ENCODE measurements at places on chromosomes 2 and 18.

- DNase-seq, result no peak
Observed at GRCh38 chr2:70399046-70399445, 97.2 kb upstream of the FAM136A start.

DNA sequence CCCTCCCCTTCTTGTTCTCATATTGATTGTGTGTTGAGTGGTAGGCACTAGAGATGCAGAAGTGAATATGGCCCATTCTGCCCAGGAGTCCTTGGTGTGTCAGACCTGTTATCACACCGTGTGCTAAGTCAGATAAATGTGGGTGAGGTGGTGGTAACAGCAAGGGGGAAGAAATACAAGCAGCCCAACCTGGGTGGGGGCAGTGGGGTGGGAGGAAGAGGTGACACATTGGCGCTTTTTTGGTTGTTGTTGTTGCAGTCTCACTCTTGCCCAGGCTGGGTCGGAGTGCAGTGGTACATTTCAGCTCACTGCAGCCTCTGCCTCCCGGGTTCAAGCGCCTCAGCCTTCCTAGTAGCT lies 12.8 kb downstream of the B3GNT2 start:
- DNase-seq, result no peak

DNA sequence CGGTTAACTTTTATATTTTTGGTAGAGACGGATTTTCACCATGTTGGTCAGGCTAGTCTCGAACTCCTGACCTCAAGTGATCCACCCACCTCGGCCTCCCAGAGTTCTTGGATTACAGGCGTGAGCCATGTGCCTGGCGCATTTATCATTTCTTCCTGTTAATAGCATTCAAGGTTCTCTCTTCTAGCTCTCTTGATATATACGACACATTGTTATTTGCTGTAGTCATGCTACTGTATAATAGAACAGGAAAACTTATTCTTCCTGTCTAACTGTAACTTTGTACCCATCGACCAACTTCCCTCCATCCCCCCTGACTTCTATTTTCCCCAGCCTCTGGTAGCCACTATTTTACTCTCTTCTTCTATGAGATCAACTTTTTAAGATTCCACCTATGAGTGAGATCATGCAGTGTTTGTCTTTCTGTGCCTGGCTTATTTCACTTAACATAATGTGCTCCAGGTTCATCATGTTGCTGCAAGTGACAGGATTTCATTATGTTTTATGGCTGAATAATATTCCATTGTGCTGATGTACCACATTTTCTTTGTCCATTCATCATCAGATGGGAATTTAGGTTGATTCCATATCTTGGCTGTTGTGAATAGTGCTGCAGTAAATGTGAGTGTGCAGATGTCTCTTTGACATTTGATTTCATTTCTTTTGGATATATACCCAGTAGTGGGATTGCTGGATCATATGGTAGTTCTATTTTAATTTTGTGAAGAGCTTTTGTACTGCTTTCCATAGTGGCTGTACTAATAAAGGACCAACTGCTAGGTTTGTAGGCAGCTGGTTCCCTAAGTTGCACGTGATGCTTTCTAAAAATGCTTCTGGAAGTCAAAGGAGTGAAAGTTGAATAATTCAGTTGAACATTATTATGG lies 205.2 kb downstream of the PRKCE start:
- no peak for DNase-seq

- no peak for DNase-seq
Observed at GRCh38 chr18:28541934-28542333, 365.0 kb upstream of the CDH2 start.

- DNase-seq, result no peak
Observed at GRCh38 chr18:62610701-62611411, 88.0 kb downstream of the ZCCHC2 start.

- DNase-seq, result no peak
Observed at GRCh38 chr2:239629926-239630617, 229.3 kb upstream of the HDAC4 start.

- DNase-seq, result no peak
Observed at GRCh38 chr2:230129343-230129742, 60.6 kb upstream of the SLC16A14 start.

DNA sequence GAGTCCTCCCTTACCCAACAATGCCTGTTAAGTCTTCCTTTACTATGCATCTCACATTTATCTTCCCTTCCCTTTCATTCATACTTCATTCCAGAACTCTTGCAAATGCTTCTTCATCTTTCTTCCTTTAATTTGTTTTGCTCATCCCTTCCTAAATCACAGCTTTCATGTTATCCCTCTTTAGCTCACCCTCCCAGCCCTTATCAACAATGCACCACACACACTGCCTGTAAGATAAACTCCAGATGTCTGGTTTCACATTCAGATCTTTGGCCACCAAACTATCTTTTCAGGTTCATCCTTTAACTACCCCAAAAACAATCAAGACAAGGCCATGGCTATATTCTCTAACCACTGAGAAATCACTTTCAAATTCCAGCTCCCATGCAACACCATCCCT lies 3.4 kb downstream of the CCDC93 start:
- no peak for DNase-seq

DNA sequence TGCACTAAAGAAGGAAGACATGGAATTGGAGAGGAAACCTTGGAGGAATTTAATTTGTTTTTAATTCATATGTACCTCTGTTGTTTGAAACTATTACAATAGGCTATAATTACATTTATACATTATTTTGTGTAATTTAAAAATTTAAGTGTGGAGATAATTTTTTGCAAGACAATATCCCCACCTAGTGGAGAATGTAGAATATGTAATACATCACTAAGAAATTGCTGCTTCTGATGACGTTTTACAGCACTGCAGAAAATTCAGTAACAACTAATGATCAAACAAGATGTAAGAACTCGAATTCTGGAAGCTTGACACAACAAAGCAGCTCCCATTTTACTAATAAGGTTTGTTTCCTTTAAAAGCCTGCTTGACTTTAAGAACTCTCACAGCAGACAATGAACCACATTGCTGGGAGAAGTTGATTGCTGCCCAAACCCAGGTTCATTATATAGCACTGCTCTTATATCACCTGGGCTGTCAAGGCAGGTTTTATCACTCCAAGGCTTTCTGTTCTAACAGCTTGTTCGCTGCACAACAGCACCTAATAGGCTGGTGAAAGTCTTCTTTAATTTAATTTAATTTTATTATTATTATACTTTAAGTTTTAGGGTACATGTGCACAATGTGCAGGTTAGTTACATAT lies 53.4 kb downstream of the THADA start:
- DNase-seq, result no peak

DNA sequence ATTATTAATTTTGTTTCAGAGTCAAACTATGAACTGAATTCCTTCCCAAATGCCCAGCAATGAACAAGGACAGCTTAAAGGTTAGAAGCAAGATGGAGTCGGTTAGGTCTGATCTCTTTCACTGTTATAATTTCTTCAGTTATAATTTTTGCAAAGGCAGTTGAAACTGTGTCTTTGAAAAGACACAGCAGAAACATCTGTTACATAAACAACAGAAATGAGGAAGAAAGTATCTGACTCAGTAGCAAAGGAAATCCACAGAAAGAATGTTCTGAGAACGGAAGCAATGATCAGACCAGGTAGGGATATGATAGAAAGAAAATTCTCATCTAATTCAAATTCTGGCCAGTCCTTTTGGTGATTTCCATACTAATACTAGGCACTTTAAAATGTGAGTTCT lies 5.2 kb upstream of the RMC1 start:
- no peak for DNase-seq

DNA sequence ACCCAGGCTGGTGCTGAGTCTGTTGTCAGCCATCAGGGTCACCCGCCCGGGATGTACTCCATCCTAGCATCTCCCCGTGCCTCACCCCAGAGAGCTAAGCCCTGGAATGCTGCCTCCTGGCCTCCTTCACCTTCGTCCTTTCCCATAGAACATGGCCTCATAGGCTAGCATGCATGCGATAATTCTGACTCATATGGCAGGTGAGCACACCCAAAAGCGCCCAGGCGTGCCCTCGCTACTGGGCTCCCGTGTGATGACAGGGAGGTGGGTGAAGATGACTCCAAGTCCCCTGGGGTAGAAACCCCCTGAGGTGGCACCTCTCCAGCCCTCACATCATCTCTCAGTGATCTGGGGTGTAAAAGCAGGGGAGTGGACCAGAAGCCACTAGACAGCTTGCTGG lies 7.3 kb downstream of the SPR start:
- DNase-seq, result no peak

GRCh38 chr2:10042301-10043161 lies 819 bp upstream of the KLF11 start:
- DNase-seq, result no peak

DNA sequence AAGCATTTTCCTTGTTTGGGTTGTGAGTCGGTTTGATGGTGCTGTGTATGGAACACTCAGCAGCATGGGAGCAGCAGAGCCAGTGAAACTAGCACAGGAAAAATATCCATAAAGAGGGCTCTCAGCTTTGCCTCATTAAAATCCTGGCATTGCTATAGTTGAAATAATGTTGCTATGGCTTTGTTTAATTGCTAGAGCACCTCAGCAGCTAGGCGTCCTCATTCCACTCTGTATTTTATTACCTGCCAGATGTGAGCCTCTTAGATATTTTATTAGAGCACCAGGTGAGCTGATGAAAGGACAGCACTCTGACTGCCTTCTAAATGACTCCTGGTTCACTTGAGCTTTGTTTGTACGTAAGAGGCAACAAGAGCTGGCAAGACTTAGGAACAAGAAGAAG lies 232.4 kb downstream of the MTX2 start:
- DNase-seq, result no peak

DNA sequence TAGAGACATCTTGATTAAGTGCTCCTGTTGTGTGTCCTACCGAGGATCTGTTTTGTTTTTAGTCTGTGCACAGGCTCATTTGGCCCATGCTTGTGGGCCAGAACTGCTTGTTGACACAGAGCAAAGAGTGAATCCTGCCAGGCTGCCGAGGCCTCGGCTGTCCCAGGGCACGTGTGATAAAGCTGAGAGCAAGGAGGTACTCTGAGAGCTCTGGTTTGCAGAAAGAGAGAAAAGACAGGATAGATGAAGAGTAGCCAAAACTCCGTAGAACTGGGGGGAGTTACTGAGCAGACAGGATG lies 175.1 kb downstream of the FAM210A start:
- DNase-seq, result no peak

GRCh38 chr2:137939026-137939425 lies 25.2 kb upstream of the HNMT start:
- no peak for DNase-seq

GRCh38 chr2:224689539-224689938 lies 26.6 kb downstream of the CCDC195 start:
- DNase-seq, result no peak

Measured in central memory CD8-positive, alpha-beta T cell (primary cell).